ENCODE measurements at places on chromosomes 11 and 22.

GRCh38 chr11:133306019-133306418, 226.3 kb downstream of the OPCML start:
- DNase-seq, result no peak

GRCh38 chr22:19687561-19688300, 26.6 kb upstream of the SEPTIN5 start:
- DNase-seq, result no peak

DNA sequence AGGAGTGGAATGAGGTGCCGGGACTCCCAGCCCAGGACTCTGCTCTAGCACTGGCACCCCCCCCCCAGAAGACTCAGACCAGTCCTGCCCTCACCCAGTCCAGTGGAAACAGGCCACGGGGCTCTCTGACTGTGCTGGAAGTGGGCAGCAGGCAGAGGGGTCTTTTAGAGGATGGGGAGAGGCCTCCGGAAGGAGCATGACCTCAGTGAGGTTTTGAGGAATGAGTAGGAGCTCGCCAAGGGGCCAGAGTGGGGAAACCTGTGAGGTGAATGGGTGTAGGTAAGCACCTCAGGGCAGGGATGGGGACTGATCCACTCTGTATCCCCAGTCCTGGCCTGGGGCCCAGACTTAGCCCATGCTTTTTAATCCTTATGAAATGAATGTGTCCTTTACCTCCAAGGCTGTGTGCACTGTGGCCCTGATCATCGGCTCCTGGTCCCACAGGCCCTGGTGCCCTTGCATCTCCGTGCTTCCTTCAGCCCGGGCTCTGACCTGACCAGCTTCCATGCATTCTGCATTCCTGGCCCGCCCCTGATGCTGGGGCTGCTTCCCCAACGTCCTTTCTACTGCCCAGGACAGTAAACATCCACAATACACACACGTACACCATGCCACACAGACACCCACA, 24.4 kb upstream of the RFPL3 start:
- DNase-seq, result no peak

GRCh38 chr11:117618982-117619355, 178.0 kb downstream of the DSCAML1 start:
- DNase-seq, result no peak

- DNase-seq, result no peak
Measured at GRCh38 chr11:81596704-81597103, 1137.0 kb downstream of the FAM181B start.

DNA sequence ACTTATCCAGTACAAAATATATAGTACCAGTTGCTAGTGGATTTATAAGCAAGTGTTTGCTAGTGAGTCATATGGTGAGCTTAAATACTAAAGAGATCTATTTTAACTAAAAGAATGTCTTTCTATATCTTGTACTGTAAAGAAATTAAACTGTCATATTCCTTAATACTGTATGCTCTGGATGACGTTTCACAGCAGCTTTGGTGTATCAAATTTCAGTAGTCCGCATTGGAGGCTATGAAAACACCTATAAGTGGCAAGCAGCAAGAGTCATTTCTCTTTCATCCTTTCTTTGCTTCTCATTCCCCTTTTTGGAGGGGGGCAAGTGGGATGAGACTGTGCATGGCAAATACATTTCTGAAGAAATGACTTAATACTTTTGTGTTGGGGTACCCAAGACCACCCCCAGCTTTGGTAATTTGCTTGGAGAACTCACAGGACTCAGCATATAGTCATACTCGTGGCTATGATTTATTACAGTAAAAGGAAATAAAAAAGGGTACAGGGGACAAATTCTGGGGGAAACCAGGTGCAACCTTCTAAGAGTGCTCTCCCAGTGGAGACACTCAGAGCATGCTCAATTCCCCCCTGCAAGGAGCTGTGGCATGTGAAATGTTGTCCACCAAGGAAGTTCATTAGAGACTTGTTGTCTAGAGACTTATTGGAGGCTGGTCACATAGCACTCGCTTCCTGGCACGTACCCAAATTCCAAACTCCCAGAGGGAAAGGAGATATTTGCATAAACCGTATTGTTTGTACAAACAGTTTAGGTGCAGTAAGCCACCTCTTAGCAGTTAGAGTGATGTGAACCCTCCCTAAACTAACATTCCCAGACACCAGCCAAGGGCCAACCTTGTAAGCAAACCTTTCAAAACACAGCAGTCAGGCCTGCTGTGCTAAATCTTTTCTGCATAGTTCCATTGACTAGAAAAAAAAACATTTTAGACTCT, 210.8 kb downstream of the PGR start:
- no peak for DNase-seq
